T-cell (primary cell): ENCODE measurements at places on chromosomes 6 and 20.

DNA sequence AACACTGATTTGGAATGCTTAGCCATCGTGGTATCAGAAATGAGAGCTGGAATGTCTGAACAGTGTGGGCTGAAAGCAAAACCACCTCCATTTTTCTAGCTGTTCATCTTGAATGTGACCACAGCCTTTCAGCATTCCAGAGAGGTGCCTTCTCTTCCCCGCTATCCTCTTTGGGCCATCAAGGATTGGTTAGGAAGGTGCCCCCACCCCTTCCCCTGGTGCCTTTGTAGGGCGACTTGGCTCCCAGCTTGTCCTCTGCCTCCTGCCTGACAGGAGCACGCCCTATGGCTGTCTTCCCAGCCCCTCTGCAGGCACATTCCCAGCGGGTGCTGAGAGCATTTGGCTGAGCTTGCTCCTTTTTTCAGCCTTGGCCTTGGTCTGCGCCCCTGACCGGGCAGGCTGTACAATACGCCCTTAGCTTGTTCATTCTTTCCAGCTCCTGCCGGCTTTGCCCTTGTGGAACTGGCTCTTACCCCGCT, 97.5 kb downstream of the ARMC2 start:
- DNase-seq: no peak

DNA sequence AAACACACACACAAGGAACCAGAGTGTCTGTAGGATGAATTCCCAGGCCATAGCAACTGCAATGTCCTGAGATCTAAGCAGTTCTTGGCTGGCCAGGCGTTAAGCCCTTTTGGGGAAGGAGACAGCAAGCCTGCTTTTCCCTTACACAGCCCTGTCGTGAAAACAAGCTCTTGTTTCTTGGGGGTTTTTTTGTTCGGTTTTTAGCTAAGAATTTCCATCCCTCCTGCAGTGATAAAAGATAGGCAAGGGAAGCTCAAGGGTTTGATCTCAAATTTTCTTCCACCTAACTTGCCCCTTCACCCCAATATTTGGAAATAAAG, 1.5 kb downstream of the TNFRSF21 start:
- DNase-seq: no peak

GRCh38 chr6:154234019-154234772, 122.4 kb downstream of the IPCEF1 start:
- no peak for DNase-seq

- DNase-seq: no peak
These were observed 6.9 kb downstream of the PSMF1 start for GRCh38 chr20:1125277-1125676.

GRCh38 chr20:63166193-63167020, 49.5 kb downstream of the YTHDF1 start:
- DNase-seq: no peak
